Neural progenitor cell (in vitro differentiated cells): ENCODE measurements at places on chromosomes 16 and 17.
A peak's percentile ranks its signal among the peaks of the same experiment; 100 is the strongest.

DNA sequence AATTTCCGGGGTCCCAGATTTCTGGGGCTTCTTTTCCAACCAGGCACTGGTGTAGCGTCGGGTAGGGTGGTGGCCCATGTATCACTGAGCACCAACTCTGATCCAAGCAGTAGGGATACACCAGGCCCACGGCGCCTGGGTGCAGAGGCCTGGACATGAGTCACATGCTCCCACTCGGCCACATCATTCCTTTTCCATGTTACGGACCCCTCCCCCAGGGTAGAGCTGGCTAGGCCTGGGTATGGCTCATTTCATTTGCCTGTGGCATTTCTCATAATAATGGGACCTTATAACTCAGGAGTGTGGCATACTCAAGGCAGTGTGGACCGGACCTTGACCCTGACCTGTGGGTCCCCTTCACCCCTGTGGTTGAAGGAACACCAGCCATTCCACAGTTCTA lies 18.0 kb upstream of the NDRG4 start:
- DNase-seq: no peak

DNA sequence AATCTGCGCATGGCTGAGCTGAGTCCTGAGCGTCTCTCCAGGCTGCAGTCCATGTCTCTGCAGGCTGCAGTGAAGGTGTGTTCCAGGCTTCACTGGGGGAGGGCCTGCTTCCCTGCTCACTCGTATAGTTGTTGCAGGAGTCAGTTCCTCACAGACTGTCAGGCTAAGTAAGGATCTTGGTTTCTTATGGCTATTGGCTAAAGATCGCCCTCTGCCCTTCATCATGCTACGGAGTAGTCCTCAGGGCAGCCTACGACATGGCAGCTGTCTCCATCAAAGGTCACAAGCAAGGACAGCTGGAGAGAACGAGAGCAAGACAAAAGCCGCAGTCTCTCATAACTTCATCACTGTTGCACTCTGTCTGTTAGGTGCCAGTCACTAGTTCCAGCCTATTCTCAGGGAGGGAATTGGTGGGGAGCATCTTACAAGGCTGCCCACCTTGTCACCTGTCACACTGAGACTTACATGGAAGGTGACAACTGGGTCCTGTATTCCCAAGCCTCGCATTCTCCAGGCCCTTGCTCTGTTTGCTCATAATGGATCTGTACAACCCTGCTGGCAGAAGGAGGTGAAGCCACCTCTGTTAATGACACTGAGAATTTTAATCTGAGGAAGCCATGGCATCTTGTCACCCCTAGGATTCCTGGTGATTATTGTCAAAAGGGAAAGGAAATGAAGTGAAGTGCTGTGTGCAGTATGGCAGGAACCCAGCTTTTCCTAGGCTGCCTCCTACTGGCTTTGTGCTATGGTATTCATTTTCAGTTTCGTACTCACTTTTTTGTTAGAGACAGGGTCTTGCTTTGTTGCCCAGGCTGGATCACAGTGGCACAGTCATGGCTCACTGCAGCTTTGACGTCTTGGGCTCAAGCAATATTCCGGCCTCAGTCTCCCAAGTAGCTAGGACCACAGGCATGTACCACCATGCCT lies 43.4 kb downstream of the MFSD11 start:
- DNase-seq: no peak

DNA sequence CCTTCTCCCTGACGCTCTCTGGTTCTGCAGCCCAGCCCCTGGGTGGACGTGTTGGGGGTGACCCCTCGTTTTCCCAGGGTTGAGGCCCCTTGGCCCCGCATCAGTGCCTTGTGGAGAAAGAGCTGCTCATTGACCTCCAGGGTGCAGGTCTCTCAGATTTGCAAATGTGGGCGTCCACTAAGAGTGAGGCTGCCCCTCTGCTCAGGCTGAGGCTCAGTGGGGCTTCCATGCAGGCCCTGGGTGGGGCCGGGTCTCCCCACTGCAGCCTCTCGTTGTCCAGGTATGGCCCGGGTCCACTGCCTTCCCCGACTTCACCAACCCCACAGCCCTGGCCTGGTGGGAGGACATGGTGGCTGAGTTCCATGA lies 9.0 kb downstream of the GAA start:
- no peak for DNase-seq

DNA sequence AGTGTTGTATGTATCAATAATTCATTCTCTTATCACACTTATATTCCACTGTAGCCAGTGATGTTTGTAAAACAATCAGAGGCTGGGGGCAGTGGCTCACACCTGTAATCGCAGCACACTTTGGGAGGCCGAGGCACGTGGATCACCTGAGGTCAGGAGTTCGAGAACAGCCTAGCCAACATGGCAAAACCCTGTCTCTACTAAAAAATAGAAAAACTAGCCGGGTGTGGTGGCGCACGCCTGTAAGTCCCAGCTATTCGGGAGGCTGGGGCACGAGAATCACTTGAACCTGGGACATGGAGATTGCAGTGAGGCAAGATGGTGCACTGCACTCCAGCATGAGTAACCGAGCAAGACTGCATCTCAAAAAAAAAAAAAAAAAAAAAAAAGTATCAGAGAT lies 217.0 kb downstream of the CPPED1 start:
- DNase-seq: no peak

GRCh38 chr17:49553676-49554335 lies 21.9 kb upstream of the NXPH3 start:
- peak; percentile 1 for DNase-seq

DNA sequence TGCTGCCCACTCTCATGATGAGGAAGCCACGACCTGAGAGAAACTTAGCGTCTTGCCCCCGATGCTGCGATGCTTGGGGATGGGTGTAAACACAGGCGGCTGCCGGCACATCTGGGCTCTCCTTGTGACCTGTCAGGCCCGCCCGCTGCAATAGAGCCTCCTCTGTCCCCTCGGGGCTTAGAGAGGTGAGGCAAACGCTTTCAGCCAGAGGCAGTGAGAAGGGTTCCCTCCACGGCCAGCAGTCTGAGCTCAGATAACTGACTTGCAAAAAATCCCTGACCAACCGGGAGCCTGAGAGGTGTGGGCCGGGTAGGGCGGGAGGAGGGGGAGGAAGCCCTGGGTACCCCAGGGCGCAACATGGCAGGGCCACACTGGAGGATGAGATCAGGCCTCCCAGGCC lies 260.6 kb downstream of the C16orf95 start:
- no peak for DNase-seq

DNA sequence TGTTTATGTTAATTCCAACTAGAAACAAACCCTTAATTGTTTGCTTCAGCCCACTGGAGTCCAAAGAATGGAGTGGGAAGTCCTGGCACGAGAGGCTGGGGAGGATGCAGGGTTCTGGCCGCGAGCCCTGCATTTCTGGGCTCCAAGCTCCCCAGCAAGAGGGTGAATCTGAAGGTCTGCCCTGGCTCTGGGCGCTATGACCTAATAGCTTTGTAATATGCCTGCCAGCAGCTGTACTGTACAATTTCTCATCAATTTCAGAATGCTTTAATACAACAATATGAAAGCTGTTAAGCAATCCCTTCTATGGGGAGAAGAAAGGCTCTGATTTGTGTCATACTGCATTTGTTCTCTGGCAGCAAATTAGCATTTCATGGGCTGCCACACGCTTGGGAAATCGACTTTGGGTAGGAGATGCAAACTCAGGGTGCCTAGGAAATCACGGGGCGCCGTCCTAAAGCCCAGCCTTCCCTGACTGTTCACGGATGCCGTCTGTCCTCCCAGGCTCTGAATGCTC lies 43.8 kb downstream of the NDEL1 start:
- no peak for DNase-seq

GRCh38 chr17:63099425-63099824 lies 133.4 kb downstream of the TANC2 start:
- DNase-seq: no peak

GRCh38 chr16:83338941-83339340 lies 468.8 kb upstream of the HSBP1 start:
- no peak for DNase-seq

DNA sequence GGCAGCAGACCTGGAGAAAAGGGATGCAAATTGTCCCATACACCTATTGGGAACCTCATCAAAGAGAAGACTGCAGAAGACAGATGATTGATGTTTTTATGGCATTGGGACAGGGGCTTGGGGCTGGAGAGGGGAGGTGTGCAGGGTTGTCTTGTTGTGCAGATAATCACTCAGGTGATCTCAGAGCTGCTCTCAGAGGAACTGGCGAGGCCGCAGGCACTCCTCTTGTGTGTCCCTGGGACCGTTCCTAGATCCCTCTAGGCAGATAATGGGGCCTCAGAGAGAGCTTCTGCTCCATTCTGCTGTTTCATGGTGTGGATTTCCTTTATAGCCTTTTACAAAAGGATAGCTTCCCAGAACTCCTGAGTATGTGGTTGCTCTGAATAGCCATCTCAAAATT lies 1.6 kb downstream of the RNF213 start:
- DNase-seq: no peak

- no peak for DNase-seq
Observed at GRCh38 chr17:9760266-9760665, 31.1 kb downstream of the DHRS7C start.

GRCh38 chr16:23504453-23505179 lies 5.7 kb downstream of the GGA2 start:
- DNase-seq: peak; percentile 77

DNA sequence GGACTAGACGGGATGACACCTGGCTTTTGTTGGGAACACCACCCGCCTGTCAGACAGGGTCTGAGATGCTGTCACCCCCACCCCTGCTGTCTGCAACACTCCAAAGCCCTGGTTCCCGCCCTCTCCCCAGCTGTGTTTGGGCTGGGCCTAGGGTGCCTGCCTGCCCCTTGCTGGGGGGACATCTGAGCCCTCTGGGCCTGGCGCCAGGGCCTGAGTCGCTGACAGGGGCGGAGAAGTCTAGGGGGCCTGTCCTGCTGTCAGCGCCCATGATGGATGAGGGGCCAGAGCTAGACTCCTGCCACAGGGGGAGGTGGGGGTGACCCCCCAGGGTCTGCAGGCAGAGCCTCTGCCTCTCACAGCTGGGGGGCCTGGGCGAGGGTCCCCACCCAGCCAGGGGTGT lies 7.6 kb upstream of the PKMYT1 start:
- DNase-seq: no peak

GRCh38 chr17:7215652-7216180 lies 3.9 kb downstream of the DLG4 start:
- peak; percentile 41 for DNase-seq
